ENCODE measurements at places on chromosomes 7 and 10.

DNA sequence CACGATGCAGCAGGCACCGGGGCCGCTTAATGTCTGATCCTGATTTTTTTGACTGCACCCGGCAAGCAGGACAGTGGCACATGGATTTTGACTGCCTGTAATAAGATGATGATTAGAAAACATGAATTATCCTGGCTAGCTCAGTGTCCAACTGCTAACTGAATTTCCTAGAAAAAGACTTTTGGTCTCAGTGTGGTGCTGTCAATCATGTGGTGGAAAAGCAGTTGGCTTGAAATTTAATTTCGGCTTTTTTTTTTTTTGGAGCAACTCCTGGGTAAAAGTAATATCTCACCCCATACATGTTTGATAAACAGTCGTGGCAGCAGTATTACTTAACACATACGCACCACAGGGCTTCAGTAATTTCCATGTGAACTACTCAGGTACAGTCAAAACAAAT is 227.7 kb downstream of the FANK1 start:
- DNase-seq = no peak

DNA sequence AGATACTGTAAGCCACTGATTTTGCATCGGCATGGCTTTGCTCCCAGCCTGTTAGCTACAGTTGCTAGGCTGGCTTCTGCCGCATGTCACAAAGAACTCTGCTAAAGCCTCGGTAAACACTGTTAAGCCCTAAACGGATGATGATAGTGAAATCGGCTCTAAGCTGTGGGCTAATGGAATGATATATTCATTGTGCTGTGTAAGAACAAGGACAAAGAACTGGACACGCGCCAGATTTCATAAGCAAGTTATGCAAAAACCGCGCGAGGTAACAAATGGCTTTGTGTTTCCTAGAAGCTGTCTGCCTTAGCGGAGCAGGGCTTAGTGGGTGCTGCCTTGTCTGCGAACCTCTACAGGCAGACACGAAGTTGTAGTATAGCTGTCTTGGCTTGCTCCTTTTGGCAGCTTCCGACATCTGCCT is 331.3 kb upstream of the COBL start:
- no peak for DNase-seq

GRCh38 chr7:138903186-138903820 is 77.9 kb downstream of the KIAA1549 start:
- DNase-seq = peak; percentile 77

GRCh38 chr7:118755067-118755625 is 530.6 kb downstream of the ANKRD7 start:
- no peak for DNase-seq

- DNase-seq = no peak
Observed at GRCh38 chr10:55897490-55897921, 463.6 kb downstream of the ZWINT start.

DNA sequence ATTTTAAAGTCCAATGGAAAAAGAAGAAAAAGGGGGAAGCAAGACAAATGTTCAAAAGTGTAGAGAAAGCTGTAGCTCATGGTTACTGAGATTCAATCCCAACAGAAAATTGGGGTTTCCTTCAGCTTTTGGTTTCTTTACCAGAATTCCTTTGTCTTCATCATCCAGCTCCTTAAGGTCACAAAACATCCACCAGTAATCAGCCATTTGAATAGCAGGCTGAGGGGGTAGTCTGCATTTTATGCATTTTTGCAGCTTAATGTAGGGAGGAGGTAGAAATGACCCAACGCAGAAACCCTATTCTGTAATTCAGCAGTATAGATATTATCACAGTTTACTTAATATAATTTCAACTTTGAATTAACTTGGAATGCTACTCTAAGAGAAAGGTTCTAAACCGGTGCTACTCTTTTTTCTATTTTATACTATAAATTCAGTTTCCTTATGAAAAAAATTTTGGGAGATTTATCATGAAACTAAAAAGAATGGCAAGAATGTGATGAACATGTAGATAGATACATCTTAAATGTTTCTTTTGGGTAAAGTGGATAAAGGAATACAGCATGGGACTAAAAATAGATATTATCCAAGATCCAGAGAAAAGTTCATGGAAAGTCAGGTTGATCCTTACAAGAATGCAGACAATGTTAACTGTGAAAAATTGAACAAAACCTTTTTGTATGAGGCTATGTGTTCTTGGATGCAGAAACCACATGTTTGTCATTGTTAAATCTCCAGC is 596.9 kb downstream of the PHTF2 start:
- DNase-seq = no peak

- no peak for DNase-seq
Observed at GRCh38 chr7:148182264-148182663, 408.3 kb upstream of the C7orf33 start.

DNA sequence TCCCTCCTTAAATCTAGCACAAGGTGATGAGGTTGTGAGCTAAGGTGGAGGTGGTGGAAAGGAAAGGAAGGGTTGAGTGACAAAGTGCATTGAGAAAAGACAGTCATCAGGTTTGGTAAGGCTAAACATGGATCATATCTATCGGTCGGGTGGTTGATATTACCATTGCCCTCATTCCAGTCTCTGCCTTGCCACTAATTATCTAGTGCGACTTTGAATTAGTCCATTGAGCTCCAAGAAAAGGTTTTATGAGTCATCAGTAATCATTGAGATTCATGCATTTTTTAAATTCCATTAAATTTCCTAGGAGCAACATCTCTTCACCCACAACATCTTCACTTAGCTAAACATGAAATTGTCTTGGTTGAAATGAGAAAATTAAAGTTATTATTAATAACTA is 68.9 kb upstream of the FRMD4A start:
- no peak for DNase-seq

DNA sequence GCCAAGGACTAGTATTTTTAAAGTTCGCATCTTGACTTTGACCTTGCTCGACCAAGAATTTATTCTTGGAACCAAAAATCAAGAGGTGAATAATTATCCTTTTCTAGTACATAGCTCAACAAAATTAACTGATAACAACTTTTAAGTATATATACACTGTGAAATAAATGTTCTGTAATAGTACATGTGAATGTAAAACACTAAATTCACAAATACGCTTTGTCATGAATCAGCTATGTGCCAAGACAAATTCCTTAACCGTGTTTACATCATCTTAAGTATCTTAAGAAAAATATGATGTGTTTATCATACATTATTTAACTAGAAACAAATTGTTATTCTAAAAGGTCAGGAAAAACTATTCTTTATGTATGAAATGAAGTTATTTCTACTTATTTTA is 83.3 kb downstream of the CUL2 start:
- no peak for DNase-seq

DNA sequence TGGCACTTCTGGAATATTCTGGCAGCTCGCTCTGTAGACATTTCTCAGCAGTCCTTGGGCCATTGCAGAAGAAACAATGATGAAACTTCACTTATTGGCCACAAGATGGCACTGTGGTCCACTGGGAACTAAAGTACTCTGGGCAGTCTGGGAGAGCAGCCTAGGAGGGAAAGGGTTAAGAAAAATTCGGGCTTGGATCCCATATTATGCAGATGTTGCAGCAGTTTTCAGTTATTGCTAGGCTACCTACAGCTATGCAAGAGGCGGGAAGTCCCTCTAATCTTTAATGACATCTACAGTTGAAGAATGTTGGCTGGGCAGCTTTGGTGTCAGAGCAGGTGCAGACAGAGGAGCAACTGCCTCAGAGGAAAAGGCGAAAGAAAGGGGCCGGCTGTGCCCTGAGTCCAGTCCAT is 201.7 kb upstream of the PRSS58 start:
- DNase-seq = peak; percentile 51

DNA sequence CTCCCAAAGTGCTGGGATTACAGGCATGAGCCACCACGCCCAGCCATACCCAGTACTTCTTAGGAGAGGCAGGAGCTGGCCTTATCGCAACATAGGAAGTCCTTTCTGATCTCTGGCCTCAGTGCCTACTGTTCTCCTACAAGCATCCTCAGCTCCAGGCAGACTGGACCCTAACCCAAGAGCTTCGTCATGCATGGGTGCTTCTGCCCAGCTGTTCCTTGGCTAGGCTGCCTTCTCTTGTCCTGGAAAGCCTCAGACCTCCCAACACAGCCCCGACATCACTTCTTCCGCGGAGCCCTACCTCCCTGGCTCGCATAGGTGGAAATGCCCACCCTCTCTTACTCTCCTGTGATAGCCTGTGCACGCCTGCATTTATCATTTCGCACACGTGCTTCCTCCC is 15.8 kb downstream of the BCL7B start:
- no peak for DNase-seq

DNA sequence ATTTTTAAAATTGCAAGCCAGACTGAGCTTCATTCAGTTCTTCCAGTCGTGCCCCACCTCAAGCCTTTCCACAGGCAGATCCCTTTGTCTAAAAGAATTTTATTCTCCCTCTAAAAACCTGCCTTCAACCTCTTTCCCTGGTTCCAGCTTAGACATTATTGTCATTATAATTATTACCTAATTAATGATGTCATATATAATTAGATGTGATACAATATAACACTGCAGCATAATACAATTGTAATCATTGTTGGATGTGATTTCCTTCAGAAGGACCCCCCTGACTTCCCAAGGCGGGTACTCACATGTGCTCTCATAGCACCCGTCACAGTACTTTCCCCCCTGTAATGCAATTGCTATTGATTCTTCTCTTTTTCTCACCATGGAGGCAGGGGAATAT is 88.6 kb downstream of the GPAM start:
- no peak for DNase-seq

DNA sequence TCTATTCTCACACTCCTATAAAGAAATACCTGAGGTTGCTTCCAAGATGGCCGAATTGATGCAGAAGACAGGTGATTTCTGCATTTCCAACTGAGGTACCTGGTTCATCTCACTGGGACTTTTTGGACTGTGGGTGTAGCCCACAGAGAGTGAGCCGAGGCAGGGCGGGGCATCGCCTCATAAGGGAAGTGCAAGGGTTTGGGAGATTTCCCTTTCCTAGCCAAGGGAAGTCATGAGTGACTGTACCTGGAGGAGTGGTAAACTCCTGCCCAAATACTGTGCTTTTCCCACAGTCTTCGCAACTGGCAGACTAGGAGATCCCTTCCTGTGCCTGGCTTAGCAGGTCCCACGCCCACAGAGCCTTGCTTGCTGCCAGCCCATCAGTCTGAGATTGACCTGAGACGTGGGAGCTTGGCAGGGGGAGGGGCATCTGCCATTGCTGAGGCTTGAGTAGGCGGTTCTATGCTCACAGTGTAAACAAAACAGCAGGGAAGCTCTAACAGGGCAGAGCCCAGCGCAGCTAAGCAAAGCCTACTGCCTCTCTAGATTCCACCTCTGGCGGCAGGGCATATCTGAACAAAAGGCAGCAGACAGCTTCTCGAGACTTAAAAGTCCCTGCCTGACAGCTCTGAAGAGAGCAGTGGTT is 152.2 kb downstream of the ARL4A start:
- no peak for DNase-seq

- no peak for DNase-seq
Observed at GRCh38 chr7:2471396-2471795, 4.8 kb downstream of the GRIFIN start.

DNA sequence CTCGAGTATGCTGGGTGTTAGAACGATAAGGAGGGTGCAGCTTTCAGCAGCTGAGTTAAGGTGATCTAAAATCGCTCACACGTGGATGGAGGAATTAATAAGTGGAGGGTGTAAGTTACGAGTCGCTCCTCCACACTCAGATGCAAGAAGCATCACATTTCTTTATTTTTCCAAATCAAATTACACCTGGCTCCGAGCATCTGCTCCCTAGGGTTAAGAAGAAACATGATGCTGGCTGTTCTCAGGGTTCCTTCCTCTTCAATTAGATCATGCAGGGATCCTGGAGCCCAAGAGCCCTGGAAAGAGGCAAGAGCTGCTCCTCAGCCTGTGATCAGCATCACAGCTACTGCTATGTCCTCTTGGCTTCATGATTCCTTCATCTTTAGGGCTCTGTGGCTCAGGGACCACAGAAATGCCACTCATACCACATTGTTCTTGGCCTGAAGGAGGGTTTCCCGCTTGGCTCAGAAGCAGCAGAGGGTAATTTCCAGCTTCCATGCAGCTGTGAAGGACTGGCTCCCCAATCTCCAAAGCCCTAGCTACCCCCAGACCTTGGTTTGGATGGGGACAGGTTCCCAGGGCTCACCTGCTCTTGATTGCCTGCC is 235.9 kb upstream of the ZNF32 start:
- DNase-seq = no peak

GRCh38 chr10:34102893-34103506 is 712.1 kb downstream of the PARD3 start:
- no peak for DNase-seq

- no peak for DNase-seq
Observed at GRCh38 chr10:78771260-78771659, 297.5 kb upstream of the ZMIZ1 start.

- DNase-seq = peak; percentile 48
Observed at GRCh38 chr7:22452142-22452959, 47.6 kb downstream of the STEAP1B start.

DNA sequence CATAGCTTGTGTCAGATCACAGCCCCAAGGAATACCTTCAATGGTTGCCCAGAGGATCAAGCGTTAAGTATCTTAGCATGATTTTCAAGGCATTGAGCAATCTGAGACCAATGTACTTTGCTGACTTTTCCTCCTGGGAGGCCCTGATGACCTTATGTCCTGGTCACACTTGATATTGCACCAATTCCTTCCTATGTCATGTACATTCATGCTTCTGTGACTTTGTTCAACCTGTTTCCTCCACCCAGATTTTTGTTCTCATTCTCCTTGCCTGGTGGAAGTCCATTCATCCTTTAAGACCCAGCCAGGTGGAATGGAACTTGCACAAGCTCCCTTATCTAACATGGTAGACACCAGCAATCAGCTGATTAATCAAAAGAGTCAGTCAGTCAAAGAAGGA is 160.8 kb downstream of the PFKFB3 start:
- DNase-seq = no peak

Data from activated CD4-positive, alpha-beta T cell treated with anti-CD3 and anti-CD28 coated beads, Interleukin-2, Interleukin-6, amounts not matched to agents 100 ng/mL and 50 ng/mL, durations not matched to agents 16 hours and 8 hours (primary cell).